Cardiac fibroblast (primary cell): ENCODE measurements at places on chromosomes 2 and 18.
A peak's percentile ranks its signal among the peaks of the same experiment; 100 is the strongest.

DNA sequence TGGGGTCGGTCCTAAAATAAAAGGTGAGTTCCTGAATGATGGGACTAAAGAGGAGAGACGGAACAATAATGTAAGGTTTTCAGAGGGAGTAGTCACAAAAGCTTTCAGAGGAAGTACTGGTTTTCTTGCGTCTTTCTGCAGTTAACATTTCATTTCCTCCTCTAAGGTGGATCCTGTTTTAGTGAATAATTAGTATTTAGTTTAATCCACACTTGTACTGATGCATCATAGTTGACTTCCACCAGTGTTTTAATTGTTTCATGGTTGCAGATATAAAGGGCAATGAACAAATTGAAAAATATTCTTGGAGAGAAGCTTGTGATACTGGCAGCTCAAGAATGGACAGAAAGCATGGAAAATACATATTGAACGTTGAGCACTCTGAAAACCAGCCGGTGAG lies at the start of gene DYNAP:
DYNAP (plus strand) TSS at position 301 of the 400 bp plus-strand sequence; CDS start at position 339, 38 bp downstream.
- no peak for DNase-seq

DNA sequence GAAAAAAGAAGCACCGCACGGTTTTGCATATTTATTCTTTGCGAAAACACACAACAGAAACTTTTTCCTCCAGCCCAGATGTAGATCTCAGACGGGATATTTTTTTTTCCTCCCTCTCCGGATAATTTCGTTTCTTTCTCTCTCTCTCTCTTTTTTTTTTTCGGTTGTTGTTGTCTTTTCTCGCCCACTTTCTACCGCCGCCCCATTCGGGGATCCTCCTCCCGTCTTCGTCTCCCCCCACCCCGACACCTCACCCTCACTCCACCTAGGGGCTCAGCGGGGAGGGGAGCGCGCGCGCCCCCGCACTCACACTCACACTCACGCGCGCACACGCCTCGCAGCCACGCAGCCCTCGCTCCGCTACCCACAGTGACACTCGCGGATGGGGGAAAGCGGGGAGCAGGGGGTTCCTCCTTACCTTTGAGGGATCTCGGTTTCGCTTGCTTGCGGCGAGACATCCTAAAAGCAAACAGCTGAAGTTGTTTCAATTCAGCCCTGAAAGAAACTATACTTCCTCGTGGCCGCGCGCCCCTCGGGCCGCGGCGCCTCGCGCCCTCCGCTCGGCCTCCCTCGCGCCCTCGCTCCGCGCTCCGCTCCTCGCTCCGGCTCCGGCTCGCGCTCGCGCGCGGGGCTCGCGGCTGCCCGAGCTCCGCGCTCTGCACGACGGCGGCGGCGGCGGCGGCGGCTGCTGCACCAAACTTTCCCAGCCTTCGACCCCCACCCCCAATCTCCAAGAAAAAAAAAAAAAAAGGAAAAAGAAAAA lies 1.3 kb downstream of the ZNF521 start:
- DNase-seq: peak; percentile 22

- DNase-seq: no peak
These were observed 30.0 kb upstream of the KLHL14 start for GRCh38 chr18:32802591-32803451.

- peak; percentile 51 for DNase-seq
These were observed 67.4 kb downstream of the KCTD18 start for GRCh38 chr2:200442471-200442870.

GRCh38 chr2:151053661-151053990 lies 208.0 kb downstream of the RBM43 start:
- peak; percentile 59 for DNase-seq

GRCh38 chr2:9312591-9312990 lies 106.0 kb downstream of the ASAP2 start:
- no peak for DNase-seq

DNA sequence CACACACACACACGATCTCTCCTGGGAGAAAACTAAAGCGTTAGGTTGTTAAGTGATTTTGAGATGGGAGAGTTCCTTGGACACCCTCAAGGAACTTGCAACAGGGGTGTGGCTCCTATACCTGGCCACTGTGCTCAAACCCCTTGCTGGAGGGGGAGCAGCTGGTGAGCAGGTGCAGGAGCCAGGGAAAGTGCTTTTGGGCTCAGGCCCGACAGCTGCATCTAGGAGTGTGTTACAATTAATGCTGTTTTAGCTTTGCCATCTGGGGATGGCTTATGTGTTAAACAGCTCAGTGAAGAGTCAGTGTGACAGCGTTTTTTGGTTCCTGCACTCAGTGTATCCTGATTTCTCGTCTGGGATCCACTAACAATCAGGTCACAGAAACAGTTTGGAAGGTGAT lies 510.8 kb downstream of the TRIB2 start:
- DNase-seq: no peak

- no peak for DNase-seq
These were observed 311.9 kb upstream of the NT5C1B start for GRCh38 chr2:18901242-18901641.

- DNase-seq: peak; percentile 73
These were observed 88.8 kb downstream of the VIT start for GRCh38 chr2:36785179-36785795.

- DNase-seq: peak; percentile 95
These were observed 35.1 kb upstream of the YWHAQ start for GRCh38 chr2:9665898-9666297.

DNA sequence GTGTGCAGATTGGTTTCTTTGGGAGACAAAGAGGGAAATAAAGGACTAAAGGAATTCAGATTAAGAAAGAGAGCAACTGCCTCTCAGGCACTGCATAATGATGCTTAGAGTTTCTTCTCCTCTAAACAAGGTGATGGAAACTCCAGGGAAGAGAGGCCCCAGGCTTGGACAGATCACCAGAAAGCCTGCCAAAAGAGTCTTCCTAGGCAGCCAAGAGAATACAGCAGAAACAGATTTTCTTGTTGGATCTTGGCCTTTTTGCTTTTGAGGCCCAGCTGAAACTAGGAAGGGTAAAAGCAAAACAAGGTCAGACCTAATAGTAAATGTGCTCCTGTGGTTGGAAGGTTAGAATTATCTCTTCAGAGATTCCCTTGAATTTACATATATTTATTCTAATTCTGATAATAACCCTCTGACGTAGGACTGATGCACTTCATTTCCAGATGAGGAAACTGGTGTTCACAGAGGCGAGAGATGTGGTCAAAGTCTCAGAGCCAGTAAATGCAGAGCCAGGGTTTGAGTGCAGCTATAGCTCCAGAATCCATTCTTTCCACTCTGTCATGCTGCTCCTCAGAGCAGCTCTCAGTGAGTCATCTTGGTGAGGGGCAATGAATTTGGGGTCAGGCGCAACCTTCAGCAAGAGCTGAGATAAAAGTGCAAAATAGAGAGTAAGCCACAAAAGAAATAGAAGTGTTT lies 142.3 kb upstream of the FBXO11 start:
- DNase-seq: no peak

- DNase-seq: no peak
These were observed 10.8 kb downstream of the OXER1 start for GRCh38 chr2:42752816-42753813.

GRCh38 chr2:144619760-144620159 lies 99.8 kb upstream of the ZEB2 start:
- DNase-seq: no peak

DNA sequence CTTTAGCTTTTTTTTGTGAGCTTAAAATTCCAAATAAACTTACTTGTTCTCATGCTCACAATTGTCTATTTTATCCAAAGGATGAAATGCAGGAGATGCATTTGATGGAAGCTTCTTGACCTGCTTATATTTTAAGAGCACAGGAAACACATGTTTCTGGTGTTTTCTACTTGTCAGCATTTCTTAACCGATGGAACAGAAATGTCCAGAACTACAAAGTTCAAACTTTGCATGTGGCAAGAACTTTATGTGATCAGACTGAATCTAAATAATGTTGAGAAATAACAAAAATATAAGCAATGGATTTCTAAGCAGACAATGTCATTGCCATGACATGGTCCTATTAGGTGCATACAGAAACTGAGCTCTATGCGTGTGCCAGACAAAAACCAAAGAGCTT lies 9.9 kb upstream of the CTLA4 start:
- DNase-seq: no peak

DNA sequence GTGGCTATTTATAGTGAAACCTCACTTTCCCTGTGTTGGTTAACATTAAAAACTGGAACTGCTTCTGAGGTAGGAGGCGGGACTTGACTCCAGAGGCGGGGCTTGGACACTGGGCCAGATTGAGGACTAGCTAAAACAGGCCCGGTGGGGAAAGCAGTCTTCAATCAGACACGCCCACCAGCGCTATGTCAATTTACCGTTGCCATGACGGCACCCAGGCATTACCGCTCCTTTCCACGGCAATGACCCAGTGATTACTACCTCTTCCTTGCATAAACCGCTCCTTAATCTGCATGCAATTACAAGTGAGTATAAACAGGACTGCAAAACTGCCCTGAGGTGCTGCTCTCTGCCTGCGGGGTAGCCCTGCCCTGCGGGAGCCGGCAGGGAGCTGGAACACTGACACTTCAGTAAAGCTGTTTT lies 35.3 kb downstream of the LRRFIP1 start:
- DNase-seq: peak; percentile 93

DNA sequence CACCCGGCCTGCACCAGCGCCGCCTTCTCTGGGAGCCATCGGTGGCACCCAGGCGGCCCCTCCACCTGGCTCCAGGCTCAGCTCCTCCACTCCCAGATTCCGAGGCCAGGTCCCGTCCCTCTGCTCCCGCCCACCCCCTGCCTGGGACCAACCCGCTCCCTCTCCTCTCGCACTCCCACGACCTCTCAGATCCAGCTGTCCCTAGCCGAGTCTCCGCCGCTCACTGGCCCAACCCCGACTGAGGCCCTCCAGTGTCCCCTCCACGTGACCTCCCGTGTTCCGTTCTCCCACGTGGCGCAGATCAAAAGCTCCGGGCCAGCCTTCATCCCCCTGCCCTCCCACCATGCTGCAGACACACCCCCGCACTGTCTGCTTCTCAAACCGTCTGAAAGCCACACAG lies 14.4 kb upstream of the SALL3 start:
- DNase-seq: no peak

GRCh38 chr2:43025709-43026295 lies 200.6 kb downstream of the ZFP36L2 start:
- no peak for DNase-seq

DNA sequence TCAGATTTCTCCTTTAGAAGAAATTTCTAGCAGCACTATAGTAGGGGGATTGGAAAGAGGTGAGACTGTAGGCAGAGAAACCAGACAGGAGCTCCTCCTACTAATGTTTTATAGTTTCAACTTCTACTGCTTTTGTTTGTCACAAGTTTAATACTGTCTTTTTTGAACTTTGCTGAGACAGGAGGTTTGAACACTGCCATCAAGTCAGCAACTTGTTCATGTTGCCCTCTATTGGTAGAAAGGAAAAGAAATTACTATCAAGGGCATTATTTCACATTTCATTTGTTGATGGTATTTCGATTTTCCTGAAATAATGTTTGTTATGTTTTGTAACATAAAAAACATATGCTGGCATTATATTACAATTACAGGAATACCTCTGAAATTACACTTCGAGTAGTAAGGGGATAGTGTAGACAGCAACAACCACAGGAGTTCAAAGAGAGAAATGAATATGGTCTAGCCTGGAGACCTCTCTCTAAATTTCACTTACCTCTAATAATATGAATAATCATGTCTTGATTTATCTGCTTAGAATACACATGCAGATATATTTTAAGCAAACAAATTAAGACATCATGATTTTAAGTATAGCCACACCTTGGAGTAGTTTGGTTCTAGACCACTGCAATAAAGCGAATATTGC lies 12.4 kb upstream of the CCDC88A start:
- DNase-seq: peak; percentile 67

DNA sequence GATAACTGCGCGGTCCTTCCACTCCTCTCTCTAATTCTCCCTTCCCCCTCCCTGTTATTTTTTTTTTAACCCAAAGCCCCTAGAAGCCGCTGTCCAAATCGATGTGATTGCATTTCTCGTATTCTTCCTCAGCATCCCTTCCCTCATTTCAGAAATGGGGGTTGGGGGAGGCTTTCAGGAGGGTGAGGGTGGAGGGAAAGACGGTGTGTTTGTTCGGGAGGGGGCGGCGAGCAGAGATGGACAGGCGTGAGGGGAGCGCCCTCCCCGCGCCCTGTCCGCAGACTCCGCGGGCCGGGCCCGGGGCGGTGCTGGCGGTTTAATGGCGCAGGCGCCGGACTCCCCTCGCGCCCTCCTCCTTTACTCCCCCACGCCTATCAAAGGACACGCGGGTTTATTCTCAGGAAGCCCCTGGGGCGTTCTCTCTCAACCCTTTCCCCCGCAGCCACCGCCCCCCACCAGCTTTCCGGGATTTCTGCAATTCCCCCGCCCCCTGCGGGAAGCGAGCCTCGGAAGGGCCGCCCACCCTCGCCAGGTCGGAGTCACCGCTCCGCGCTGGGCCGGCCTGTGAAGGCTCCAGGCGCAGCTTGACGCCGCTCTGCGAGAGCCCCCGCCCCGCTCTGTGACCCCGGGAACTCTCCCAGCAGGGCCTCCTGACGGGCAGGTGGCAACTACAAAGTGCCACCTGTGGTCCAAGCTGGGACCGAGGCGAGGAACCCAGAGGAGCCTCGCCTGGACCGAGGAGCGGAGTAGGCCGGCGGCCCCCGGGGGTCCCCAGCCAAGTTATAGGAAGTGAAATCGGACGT lies 981 bp downstream of the ST8SIA3 start:
- no peak for DNase-seq

GRCh38 chr2:65388051-65388531 lies 44.3 kb downstream of the SPRED2 start:
- no peak for DNase-seq

GRCh38 chr2:37156071-37156856 lies 516 bp downstream of the EIF2AK2 start:
- peak; percentile 66 for DNase-seq

DNA sequence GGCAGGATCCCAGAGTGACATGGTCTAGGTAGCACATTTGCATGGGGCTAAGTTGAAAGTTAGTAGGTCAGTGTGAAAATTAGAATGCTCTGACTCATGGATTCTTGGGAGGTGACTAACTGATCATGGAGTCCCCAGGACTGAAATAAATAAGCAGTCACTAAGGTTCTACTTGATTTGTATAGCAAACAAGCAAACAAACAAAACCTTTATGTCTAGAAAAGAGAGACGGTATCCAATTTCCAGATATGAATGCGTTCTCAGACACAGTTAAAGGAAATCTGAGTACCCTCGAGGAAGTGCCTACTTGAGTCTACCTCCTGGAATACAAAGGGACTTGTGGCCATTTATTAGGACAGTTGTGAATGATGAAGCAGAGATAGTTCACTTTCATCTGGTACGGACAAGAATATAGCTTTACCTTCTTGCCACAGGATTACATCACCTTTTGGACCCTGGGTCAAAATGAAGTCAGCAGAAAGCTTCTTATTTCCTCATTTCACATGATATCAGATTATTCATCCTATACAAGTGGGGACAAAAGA lies 54.3 kb upstream of the AGPS start:
- peak; percentile 82 for DNase-seq

GRCh38 chr18:50704357-50704940 lies 115.4 kb downstream of the MRO start:
- DNase-seq: no peak

- peak; percentile 67 for DNase-seq
These were observed 220.5 kb downstream of the PIEZO2 start for GRCh38 chr18:10928772-10929373.

DNA sequence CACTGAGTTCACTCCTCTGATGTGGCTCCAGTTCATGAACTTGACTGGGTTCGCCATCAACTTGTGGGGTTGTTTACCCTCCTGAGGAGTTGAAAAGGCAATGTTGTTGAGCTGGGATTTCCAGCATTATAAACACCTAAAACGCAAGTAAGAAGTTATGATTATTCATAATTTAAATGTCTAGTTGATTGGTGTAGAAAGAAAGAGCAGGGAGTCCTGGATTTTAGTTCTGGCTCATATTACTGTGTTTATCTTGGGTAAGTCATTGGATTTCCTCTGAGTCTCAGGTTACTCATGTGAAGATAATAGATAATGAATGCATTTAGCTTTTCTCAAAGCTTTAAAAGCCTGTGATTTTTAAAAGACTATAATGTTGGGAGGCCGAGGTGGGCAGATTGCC lies 438.0 kb upstream of the CDH20 start:
- peak; percentile 2 for DNase-seq
